ENCODE measurements at places on chromosomes 7 and 10.

DNA sequence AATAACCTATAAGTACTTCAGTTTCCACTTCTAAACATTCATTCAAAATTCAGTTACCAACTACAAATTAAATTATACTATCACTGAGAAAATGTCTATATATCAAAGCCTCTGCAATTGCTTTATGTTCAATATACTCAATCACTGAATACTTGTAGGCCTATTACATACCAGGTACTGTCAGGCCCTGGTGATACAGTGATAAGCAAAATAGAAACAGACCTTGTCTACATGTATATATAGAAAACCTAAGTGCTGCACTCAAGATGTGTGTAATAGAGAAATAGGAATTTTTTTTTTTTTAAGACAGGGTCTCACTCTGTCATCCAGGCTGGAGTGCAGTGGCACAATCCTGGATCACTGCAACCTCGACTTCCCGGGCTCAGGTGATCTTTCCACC lies 53.7 kb upstream of the PHF14 start:
- no peak for DNase-seq

DNA sequence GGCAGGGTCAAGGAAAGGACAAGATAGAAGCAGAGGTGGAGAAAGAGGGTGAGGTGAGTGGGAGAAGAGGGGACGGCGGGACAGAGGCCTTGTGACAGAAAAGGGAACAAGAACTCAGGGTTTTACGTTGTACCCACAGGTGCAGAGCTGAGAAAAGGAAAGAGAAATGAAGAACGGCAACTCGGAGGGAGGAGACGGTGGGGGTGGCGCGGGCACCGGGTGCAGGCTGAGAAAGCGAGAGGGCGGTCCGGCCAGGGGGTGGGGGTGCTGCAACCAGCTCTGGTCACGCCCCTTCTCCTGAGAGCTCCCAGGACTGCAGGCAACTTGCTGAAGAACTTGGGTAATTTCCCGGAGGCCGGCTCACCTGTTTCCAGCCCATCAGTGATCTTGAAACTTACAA lies 65.3 kb downstream of the CARD11 start:
- DNase-seq: peak; percentile 73

DNA sequence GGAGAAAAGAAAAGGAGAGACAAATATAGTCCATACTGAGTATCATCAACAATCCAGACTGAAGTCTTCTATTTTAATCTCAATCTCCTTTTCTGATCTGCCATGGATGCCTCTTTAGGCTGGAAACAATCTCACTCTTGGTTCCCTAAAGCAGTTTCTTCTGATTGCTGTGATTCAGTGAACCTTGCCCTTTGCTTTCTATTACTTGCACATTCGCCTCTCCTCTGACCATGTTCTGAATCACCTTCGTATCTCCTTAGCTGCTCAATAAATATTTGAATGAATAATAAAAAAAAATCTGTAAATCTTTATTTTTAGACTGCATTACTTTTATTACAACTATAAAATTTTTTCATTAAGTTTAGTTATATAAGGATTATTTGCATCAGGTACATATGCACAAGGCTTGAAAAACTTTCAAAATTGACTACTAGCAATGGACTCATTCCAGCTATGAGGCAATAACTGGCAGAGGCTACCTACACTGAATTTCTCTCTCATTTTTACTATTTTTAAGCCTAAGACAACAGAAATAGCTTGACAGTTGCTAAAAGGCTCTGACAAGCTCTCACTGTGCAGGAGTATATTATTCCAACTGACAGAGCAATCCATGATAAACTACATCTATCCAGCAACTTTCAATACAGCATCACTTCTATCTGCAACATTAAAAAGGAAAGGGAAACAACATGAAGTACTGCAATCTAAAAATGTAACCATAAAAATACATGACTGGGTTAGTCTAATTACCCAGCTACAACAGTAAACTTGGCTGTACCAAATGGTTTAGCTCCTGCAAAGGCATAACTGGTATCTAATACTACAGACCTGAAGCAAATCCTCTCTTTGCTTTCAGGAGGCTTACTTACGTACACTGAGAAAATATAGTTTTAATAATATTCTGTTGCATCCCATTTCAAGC lies 25.6 kb downstream of the TM9SF3 start:
- no peak for DNase-seq

- DNase-seq: no peak
These were observed at the start of gene HGF for GRCh38 chr7:81769891-81770727. TSS of gene HGF (minus strand) at chr7:81770047. CDS start at chr7:81769971, 76 bp downstream.

GRCh38 chr10:3666525-3667302 lies 118.3 kb downstream of the KLF6 start:
- peak; percentile 56 for DNase-seq

DNA sequence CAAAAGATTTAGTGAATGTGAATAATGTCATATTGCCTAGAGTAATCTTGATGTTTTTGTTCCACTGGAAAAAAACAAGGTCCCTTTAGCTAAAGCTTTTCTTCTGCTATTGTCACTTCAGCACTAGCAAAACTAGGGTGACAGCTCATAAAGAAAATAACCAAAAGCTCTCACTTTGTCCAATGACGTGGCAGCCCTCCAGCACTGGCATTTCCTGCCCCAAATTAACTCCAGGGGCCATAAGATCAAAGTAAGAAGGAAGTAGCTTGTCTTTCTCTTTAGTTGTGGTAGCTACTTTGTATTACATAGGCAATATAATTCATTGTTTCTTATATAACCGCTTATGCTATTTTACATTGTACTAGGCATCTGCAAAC lies 47.3 kb downstream of the LRRN3 start:
- DNase-seq: peak; percentile 40

DNA sequence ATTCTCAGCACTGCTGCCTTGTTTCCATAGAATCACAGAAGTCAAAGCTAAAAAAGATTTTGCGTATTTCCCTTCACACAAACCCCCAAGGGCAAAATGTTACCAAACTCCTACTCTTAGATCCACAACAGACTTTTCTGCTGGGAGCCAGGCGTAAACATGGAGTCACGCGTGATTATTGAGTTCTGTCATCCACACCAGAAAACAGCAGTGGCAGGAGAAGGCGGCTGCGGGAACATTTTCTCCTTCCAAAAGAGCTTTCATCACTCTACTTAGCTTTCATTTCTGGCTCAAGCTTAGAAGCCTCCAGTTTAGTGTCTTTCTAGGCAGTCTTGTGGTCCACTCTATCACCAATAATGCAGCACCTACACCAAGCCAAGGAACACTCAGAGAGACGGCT lies 712.9 kb upstream of the NRP1 start:
- no peak for DNase-seq

DNA sequence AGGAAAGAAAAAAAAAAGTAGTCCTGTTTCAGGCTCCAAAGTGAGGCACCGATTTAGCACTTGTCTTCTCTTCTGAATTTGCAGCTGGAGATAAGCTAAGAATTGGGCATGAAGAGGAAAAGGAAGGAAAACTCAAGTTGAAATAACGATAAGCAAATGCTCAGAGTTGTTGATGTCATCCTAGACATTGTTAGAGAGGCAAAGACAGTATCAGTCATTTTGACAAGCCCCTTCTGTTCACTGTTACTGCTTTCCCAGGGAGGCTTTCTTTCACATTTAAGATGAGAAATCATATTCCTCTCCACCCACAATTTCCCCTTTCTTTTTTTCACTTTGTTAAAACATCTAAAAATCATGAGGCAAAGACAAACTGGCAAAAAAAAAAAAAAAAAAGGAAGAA lies 41.8 kb downstream of the SORCS1 start:
- DNase-seq: no peak

GRCh38 chr7:95322854-95323253 lies 1.5 kb downstream of the PON1 start:
- DNase-seq: no peak

DNA sequence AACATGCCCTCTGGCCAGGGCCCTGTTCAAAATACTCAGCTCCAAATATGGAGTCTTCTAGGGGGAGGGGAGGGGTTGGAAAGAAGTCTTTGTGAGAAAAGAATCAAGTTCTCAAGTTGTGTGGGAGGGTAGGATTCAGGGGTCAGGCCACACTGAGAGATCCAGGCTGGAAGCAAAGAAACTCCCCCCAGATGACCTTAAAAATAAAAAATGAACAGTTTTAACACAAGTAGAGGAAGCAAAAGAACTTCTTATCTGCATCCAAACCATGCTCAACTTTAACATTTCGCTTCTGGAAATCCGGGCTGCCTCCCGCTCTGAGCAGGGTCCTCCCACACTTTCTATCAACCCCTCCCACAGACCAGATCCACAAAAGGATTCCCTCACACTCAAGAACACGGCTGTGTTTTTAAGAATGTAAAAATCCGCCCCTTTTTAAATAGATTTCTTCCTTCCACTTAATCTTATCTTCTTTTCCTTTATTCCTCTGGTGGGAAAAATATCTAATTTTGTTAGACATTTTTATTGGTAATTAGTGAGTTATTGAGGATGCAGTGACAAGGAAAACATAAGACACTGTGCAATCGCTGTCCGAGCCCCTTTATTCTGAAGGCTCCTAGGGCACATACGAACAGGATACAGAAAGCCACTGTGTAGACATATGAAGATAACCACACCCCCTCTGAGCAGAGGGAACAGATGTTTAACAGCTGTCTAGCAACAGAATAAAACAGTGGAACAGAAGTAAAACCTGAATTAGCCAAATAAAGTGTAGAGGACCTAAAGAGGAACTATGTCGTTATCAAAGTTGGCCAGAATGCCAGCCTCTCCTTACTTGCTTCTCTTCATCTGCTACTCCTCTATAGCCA lies 43.8 kb downstream of the CYTH3 start:
- no peak for DNase-seq

DNA sequence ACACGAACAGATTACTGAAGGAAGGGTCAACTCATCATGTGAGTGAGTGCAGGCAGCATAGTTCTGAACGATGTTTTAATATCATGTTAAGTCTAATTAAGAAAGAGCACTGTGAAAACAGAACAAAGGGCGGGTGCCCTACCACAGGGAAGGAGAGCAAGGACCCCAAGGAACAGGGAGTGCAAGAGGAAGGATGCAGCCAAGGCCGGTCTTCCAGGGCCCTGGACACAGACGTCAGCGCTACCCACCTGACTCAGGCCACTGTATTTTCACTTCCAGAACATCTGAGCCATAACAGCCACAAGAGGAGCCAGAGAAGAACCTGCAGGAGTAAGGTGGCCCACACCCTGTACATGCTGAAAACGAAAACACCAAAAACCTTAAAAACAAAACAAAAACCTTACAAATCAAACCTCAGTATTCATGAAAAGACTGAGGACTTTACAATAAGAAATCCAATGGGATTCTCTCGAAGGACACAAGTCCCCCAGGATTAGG lies 506.1 kb upstream of the AKR1E2 start:
- no peak for DNase-seq

DNA sequence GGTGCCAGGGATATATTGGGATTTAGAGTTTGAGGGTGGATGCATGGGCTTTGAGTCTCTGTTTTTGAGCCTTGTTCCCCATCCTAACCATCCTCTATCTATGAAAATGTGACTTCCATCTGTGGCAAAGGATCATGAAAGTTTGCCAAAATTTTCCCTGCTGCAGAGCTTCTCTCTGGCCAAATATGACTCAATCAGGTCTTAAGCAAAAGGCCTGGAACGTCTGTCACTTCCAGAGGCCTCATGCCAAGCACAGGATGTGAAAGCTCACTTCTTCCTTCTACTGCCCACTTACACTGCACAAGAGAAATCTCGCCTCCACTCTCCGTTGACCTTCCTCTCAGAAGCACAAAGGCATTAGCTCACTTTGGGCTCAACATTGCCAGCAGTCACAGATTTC lies 696.9 kb upstream of the NRP1 start:
- DNase-seq: no peak

DNA sequence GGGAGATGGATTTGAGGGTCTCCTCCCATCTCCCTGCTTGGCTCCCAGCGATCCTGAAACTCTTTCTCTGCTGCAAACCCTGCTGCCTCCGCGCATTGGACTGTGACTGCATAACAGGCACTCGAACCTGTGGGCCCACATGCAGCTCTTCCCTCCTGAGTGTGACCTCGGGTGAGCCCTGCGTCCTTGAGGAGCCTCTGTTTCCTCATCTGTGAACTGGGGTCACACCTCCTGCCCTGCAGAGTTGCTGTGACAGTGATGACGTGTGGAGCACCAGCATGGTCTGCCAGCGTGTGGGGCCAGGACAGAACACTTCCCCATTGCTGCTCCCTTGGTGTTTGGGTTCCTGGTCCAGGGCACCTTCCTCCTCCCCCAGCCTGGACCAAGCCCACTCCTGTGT lies 46.9 kb upstream of the PSMG3 start:
- no peak for DNase-seq

GRCh38 chr7:15306296-15306695 lies 255.5 kb downstream of the AGMO start:
- no peak for DNase-seq

GRCh38 chr7:105638902-105639495 lies 57.7 kb upstream of the EFCAB10 start:
- DNase-seq: no peak

GRCh38 chr7:22548313-22548712 lies 48.3 kb upstream of the STEAP1B start:
- no peak for DNase-seq

GRCh38 chr10:126919426-126919825 lies 14.2 kb downstream of the DOCK1 start:
- no peak for DNase-seq

DNA sequence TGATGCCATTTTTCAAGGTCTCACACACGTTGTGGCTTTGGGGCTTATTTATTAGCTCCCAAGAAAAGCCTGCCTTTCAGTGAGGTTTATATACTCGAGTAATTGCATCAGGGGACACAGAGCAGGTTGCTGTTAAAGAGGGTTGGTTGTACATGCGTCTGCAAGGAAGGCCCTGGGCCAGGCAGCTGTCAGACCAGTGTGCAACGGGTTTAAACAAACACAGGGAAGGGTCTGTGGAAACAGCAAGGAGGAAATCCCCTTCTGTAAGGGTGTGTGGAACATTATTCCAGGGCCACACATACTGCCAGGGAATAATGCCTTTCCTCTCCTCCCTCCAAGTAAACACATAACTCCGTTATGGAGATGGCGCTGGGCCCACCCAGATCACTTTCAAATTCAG lies 1.7 kb upstream of the CHST15 start:
- DNase-seq: no peak

- no peak for DNase-seq
These were observed 81.0 kb downstream of the MYL10 start for GRCh38 chr7:101547916-101548661.

DNA sequence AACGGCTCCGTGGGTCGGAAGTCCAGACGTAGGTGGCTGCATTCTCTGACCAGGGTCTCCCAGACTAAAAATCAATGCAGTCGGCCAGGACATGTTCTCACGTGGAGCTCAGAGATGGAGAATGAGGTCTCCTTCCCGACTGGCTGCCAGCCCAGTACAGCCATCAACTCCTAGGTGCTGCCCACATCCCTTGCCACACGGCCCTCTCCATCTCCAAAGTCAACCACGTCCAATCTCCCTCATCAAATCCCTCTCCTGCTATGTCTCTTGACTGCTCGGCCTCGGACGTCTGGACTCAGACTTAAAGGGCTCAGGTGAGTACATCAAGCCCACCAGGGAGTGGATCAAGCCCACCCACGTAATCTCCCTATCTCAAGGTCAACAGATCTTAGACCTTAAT lies 6.9 kb downstream of the MAD1L1 start:
- no peak for DNase-seq
